ENCODE measurements at places on chromosomes 1 and 21.

GRCh38 chr1:48681476-48682305, 95.0 kb downstream of the BEND5 start:
- no peak for DNase-seq

DNA sequence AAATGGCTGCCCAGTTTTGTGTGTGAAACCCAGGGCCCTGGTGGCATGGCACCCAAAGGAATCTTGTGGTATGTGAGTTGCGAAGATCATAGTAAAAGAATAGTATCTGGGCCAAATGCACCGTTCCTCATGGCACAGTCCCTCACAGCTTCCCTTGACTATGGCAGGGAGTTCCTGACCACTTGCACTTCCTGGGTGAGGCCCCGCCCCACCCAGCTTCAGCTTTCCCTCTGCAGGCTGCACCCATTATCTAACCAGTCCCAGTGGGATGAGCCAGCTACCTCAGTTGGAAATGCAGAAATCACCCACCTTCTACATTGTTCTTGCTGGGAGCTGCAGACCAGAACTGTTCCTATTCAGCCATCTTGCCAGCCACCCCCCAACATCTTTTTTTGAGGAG, 63.0 kb downstream of the SLC5A9 start:
- DNase-seq = no peak

DNA sequence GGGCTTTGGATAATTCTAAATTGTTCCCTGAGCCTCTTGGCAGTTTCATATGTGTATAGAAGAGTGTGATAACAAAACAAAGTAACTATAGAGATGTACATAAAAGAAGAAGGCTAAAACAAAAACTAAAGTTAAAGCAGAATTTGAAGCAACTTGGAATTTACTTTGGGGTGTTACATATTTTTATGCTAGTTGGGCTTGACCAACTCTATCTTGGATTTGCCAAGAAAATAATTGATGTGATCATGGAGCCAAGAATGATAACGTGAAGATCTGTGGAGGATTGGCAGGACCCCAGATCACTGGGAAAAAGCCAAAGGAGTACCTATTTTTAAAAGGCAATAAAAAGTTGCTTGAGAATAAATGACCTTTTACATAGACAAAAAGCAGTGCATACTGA, 206.9 kb downstream of the LMO4 start:
- no peak for DNase-seq

DNA sequence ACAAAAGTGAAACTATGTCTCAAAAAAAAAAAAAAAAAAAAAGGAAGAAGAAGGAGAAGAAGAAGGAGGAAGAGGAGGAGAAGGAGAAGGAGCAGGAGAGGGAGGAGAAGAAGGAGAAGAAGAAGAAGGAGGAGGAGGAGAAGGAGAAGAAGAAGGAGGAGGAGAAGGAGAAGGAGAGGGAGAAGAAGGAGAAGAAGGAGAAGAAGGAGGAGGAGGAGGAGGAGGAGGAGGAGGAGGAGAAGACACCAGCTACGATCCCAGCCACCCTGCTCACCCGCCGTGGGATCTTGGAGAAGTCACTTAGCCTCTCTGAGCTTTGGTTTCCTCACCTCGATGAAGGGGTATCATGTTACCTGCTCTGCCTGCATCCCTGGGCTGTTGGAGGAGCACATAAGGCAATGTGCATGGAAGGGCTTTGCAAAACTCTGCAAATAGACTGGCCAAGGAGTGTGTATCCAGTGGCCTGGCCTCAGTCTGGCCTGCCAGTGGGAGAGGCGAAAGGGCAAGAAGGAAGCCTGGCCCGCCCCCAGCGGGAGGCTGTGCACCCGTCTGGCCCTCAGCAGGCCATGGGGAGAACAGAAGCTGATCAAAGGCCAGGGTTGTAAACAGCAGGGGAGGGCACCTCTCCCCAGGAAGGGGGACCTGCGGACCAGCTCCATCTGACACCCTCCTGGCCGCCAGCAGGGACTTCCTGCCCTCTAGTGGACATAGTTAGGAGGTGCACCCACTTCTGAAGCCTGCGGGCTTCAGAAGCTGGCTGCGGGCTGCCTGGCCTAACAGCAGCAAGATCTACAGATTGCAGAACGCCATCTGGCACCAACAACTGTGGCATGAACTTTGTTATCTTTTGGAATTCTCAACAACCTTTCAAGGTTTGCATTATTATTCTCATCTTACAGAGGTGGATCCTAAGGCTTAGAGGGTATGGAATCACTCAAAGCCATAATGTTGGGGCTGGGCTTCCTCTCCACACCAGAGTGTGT, 19.2 kb upstream of the CDK18 start:
- DNase-seq = peak; percentile 30

DNA sequence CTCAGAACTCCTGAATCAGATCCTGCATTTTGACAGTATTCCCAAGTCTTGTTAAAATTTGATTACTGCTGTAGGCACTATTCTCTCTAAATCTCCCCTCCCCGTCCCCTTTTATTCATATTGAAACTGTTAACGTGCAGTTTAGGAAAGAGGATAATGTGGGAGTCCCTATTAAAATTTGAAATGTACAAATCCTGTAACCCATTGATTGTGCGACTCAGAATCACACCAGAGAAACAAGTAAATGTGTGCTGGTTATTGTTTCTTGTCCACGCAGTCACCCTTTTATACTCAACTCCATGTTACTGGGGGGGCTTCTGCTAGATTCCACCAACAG, 584 bp upstream of the LTN1 start:
- DNase-seq = no peak

GRCh38 chr1:198977909-198978308, 339.1 kb downstream of the PTPRC start:
- no peak for DNase-seq

- no peak for DNase-seq
Measured at GRCh38 chr1:232260861-232261260, 369.1 kb downstream of the SIPA1L2 start.

DNA sequence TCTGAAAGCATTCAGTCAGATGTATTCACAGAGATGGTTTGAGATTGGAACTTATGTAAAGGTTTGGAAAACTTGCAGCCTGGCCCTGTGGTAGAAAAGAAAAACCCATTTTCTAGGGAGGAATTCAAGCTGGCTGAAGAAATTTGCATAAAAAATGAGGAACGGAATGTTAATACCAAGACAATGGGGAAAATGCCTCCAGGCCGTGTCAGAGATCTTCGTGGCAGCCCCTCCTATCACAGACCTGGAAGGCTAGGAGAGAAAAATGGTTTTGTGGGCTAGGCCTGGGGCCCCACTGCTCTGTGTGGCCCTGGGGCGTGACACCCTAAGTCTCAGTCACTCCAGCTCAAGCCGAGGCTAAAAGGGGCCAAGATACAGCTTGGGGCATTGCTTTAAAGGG, 26.7 kb downstream of the NME7 start:
- DNase-seq = no peak

- no peak for DNase-seq
Measured at GRCh38 chr1:2109581-2110021, 59.4 kb downstream of the PRKCZ start.

DNA sequence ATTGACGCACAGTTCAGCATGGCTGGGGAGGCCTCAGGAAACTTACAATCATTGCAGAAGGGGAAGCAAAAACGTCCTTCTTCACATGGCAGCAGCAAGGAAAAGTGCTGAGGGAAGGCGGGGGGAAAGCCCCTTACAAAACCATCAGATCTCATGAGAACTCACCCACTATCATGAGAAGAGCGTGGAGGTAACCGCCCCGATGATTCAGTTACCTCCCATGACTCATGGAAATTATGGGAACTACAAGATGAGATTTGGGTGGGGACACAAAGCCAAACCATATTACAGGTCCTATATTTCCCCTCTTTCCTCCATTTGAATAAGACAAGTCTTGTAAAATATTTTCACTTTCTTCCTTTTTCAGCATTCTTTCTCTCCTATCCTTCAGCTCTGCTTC, 7.7 kb upstream of the TTLL7 start:
- DNase-seq = no peak

GRCh38 chr1:66244429-66244828, 289.5 kb upstream of the SGIP1 start:
- DNase-seq = no peak

DNA sequence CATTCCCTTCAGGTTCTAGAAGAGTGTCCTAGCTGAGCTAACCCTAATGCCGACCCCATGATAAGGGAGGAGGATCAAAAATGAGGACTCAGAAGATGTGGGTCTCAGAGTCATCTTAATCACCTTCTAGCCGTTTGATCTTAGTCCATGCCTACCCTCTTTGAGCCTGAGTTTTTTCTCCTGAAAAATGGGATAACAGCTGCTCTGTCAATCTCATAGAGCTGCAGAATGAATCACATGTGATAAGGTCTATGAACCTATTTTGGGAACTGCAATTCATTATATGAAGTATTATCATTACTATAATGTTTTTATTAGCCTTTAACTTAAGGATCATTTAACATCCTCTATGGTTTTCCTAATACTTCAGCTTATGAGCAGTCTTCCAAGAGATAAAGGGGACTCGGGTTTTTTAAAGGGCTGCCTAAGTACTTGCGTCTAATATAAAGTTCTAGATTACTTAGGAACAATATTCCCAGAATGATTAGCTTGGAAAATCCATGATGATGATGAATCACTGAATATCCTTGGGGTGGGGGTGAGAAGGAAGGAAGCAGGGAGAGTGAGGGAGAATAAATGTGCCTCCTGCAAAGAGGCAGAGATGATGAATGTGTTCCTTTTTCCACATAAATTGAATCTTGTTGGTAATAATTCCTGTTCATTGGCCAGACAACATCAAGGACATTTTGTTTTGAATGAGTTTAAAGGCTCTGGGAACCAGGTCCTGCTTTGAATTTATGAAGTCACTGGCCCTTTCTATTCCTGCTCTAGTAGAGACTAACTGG, 66.8 kb downstream of the COLGALT2 start:
- no peak for DNase-seq

DNA sequence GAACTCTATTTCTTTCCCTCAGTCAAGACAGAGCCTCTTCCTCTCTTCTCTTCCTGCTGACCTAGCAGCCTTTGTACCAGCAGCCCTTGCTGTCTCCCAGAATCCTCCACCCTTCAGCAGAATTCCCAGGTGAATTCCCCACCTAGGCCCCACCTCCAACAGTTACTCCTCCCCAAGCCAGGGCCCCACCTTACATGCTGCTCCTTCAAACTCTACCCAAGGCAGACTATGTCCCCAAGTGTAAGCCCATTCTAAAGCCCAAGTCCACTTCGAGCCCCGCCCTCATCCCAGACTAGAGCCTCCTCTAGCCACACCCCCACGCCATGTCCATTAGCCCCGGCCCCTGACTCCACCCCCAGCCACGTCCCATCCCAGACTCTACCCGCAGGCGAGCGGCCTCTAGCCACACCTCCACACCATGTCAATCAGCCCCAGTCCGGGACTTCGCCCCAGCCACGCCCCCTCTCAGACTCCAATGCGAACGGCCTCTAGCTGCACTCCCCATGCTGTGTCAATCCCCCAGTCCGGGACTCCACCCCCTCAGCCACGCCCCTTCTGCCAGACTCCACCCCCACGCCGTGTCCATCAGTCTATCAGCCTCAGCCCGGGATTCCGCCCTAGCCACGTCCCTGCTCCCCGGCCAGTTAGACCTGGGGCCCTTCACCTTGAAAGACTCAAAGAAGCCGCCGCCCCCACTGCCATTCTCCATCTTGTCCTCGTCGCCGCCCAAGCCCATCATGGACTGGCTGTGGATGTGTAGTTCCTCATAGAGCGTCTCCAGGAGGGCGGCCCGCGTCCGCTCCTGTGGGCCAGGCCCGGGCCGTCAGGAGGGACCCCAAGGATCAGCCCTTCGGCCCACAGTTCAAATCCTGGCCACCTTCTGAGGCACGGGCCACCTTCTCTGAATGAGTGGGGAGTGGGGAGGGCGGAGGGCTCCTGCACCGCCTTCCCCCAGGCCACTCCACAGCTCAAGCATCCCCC, 61.3 kb downstream of the RAP1GAP start:
- peak; percentile 30 for DNase-seq

GRCh38 chr1:239212811-239213220, 173.6 kb upstream of the CHRM3 start:
- DNase-seq = no peak

DNA sequence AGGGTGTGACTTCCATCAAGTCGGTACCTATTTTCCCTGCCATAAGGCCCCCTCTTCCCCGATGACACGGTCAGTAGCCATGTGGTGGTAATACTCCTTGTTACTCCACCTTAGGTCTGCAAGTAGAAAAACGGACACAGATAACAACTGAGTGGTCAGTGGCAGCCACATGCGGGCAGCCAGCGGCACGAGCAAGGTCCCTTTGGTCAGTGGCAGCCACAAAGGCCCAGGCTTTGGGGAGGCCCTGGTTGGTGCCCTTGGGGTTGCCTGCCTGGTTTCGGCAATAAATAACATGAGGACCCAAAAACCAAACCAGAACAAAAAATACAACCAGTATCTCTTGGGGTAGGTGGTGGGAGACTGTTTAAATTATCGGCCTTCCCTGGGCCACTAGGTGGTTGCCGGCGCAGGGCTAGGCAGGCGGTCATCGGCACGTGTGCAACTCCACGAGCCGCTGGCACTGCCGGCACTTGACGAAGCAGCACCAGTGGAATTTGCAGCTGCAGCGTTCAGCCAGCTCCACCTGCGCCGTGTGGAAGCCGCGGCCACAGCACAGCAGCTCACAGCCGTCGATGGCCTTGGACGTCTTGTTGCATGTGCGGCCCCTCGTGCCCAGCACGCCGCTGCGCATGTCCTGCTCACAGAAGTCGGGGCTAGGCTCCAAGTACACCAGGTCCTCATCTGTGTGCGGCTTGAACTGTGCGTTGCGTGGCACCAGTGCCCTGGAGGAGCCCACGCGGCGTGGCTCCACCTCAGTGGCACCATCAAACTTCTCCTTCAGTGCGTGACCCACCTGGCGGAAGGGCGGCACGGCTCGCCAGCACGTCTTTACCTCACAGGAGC, 23.1 kb downstream of the WNT4 start:
- no peak for DNase-seq

- no peak for DNase-seq
Measured at GRCh38 chr1:212664409-212665199, 35.0 kb downstream of the BATF3 start.

DNA sequence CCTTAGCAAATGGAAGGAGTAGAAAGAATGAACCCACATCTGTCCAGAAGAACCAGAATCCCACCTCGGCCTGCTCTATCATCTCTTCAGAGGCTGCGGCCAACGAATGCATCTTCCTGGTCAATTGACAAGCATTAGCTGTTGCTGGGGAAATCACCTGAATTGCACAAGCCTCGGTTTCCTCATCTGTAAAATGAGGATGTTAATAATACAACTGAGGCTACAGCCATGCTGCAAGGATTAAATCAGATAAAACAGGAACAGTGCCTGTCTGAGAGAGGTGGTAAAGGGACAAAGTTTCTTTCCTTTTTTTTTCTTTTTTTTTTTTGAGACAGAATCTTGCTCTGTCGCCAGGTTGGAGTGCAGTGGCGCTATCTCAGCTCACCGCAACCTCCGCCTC, 99.8 kb downstream of the KIF14 start:
- DNase-seq = no peak

GRCh38 chr21:45994086-45994661, 12.6 kb downstream of the COL6A1 start:
- no peak for DNase-seq

Data from stimulated activated naive CD4-positive, alpha-beta T cell treated with Interleukin-2 at 50 U/mL for 16 hours (primary cell).